NCI-H510A (cell line): ENCODE measurements at places on chromosomes 12 and 14.
A peak's percentile ranks its signal among the peaks of the same experiment; 100 is the strongest.

DNA sequence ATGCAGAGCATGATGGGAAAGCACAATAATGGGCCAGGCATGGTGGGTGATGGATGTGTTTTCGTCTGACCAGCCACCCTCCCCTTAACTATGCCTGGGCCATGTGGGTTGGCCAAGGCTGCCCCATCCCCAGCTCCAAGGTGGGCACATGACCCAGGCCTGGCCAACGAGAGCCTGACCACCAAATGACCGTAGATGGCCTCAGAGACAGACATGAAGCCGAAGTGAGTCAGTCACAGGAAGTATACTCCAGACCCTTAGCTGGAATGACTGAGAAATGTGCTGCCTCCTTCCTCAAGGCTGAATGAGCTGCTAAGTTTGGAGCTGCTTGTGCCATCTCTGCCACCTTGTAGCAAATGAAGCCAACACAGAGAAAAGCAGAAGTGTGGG lies 233.6 kb downstream of the BCL11B start:
- no peak for DNase-seq

DNA sequence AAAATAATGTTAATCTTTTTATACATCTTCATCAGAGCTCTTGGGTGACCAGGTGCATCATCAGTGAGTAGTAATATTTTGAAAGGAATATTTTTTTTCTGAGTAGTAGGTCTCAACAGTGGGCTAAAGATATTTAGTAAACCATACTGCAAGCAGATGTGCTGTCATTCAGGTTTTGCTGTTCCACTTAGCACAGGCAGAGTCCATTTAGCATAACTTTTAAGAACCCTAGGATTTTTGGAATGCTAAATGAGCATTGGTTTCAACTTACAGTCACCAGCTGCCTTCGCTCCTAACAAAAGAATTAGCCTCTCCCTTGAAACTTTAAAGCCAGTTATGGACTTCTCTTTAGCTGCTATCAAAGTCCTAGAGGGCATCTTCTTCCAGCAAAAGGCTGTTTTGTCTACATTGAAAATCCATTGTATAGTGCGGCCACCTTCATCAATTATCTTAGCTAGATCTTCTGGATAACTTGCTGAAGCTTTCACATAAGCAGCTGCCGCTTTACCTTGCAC lies 24.6 kb downstream of the RIMKLB start:
- no peak for DNase-seq

DNA sequence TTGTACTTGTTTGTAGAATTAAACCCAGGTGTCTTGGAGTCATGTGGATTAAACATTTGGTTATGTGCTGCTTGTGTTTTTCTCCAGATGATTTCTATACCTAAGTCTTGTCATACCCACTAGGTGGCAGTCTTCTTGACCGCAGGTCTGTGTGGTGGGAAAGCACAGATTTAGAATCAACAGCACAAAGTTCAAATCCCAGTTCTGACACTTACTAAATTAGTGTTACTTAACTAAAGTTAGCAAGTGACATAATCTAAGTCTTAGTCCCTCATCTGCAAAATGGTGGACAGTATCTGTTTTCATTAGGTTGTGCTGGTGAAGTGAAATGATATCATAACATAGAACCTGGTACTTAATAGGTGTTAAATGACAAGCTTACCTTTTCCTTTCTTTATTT lies 151.0 kb upstream of the ARHGAP5 start:
- no peak for DNase-seq

- no peak for DNase-seq
Observed at GRCh38 chr12:12181511-12181910, 85.3 kb downstream of the LRP6 start.

DNA sequence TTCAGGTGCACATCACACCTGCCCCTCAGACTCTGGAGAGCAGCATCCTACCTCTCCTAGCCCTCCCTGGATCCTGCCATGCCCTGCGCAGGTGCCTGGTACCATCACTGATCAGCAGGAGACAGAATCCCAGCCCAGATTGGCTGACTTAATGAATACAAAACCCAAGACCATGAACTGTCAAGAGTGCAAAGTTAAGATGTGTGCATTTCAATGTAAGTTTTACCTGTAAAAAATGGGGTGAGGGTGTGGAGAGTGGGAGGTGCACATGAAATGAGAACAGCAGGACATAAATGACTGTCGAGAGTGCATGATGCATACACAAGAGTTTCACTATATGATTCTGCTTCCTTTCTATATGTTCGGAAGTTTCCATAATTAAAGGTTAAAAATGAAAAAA lies 57.9 kb upstream of the GPR68 start:
- no peak for DNase-seq

- DNase-seq, result no peak
Observed at GRCh38 chr14:100416081-100416680, 93.0 kb downstream of the SLC25A47 start.

- no peak for DNase-seq
Observed at GRCh38 chr12:57201631-57202030, 15.0 kb upstream of the NXPH4 start.

- DNase-seq, result no peak
Observed at GRCh38 chr14:88683119-88683518, 109.6 kb downstream of the EML5 start.

GRCh38 chr12:89461649-89462612 lies 62.7 kb downstream of the GALNT4 start:
- DNase-seq, result no peak

GRCh38 chr12:63940310-63941005 lies 96.0 kb downstream of the SRGAP1 start:
- DNase-seq, result no peak

- no peak for DNase-seq
Observed at GRCh38 chr14:51942971-51943370, 46.4 kb upstream of the RTRAF start.

- DNase-seq, result no peak
Observed at GRCh38 chr14:92185559-92185958, 63.8 kb downstream of the CPSF2 start.

DNA sequence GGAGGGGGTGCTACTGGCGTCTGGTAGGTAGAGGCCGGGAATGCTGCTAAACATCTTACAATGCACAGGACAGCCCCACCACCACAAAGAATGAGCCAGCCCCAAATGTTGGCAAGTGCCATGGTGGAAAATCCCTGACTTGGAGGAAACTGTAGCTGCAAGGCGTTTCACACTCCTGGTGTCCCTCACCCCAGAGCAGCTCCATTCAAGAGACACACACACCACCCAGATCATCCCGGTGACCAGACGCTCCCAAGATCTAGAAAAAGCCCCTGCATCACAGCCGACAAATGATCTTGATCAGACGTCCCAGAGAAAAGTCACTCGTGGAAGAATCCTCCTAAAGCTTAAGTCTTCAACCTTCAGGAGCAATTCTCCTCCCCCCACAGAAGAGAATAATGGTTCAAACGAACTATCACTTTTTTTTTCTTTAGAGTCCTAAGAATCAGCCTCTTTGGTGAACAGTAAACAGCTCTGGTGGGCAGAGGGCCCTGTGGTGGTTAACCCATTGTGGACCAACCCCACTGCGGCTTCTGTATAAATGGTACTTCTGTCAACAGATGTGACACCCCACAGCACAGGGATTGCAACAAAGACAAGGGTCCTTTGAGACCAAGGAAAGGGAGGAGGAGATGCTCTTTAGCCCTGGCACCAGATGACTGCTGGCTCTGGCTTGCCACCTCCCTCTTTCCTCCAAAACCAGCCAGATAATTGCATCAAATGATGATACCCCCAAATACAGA lies 2.7 kb downstream of the GLTP start:
- DNase-seq, result no peak

GRCh38 chr12:92703786-92704185 lies 997 bp downstream of the PLEKHG7 start:
- no peak for DNase-seq

DNA sequence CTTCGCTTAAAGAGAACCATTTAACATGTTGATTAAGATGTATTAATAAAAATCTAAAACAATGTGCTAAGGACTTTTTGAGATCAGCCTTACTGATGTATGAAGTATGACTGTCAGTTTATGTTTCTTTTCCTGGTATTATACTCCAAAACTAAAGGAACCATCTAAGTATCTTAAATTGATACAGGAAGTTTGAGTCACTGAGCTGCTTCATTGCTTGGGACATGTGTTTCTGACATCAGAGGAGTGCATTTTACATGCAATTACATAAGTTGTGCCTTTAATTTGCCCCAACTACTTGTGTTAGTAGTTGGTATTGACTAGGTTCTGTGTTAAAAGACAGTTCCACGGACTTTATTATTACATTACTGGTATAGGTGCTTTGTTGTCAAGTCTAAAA lies 50.9 kb downstream of the PROX2 start:
- DNase-seq, result no peak

DNA sequence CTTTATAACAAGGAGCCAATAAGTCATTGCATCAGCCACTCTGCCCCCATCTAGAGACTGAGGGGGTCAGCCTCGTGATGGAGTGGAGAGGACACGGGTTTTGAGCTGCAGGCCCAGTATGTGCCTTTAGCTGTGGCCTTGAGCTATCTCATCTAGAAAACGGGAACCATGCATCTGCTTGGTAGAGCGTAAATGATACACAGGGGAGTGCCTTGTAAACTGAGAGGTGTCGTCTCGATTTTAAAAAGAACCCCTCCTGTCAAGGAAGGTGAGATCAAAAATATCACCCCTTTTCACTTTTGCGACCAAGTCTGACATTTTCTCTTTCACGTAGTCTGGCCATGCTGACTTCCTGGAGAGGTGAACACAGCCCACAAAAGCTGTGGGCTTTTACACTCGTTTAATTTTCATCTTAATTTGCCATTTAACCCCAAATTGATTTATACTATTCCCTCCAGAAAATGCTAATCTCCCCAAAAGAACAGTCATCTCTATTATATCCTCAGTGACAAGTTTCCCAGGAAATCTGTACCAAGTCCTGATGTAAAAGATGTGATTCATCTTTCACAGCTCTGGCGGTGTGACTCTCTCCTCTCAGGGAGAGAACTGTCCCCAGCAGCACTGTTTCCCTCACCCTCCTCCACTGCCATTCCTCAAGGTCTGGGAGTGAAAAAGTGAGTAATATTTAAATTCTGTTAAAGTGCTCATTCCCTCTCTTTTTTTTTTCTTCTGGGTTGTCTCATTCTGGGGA lies 30.6 kb downstream of the VCPKMT start:
- DNase-seq, result no peak

GRCh38 chr12:95002754-95003153 lies 743 bp downstream of the NDUFA12 start:
- DNase-seq, result no peak

DNA sequence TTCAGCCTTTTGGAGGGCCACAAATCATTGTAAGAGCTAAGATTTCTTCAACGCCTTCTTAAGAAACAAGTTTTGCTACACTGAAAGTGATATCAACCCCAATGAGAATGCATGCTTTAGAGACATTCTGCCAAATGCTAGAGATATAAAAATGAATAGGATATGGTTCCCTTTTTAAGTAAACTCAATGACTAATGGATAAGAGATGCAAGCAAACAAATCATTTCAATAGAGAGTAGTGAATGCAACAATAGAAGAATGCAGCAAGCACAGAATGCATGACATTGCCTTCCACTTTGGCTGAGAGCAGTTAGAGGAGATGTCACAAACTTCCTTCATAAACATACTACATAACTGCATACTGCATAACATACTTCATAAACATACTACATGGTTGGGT lies 116.4 kb downstream of the PDZRN4 start:
- no peak for DNase-seq

GRCh38 chr12:6896846-6897435 lies 7.7 kb upstream of the LRRC23 start:
- no peak for DNase-seq

GRCh38 chr12:107317751-107318555 lies 224.6 kb upstream of the CRY1 start:
- DNase-seq, result peak; percentile 90

GRCh38 chr12:40086471-40086870 lies 19.4 kb downstream of the SLC2A13 start:
- no peak for DNase-seq

- no peak for DNase-seq
Observed at GRCh38 chr12:52223406-52224039, 9.5 kb upstream of the KRT7 start.

- DNase-seq, result no peak
Observed at GRCh38 chr14:89626233-89626806, 209.3 kb upstream of the FOXN3 start.

- DNase-seq, result no peak
Observed at GRCh38 chr12:54629925-54630324, 4.8 kb downstream of the LACRT start.

DNA sequence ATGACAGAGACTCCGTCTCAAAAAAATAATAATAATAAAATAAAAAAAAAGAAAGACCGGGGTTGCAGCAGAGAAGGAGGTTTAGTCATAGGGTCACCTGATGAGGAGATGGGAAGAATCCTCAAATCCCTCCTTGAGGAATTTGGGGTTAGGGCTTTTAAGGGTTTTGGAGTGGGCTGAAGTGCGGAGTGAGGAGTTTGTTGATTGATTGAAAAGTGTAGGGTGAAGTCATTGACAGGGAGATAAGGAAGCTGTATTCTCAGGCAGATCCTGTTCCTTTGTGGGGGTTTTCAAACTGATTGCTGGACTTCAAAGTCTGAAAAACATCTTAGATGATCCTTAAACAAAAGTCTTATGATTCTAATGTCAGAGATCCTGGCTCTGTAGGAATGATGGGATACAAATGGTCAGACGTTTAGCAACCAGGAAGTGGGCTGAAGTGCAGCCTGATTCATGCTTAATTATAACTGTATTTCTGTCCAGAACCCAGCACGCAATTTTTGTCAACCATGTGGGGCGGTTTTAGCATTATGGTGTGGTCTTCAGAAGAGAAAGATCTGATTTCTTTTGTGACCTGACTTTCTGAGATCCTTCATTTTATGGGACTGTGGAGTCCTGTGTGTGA lies 16.0 kb downstream of the FNTB start:
- no peak for DNase-seq

- no peak for DNase-seq
Observed at GRCh38 chr12:45827974-45828373, 98.5 kb downstream of the ARID2 start.
